NCI-H1048 (cell line): ENCODE measurements at places on chromosomes 3 and 15.

GRCh38 chr3:53577506-53577905 lies 83.1 kb downstream of the CACNA1D start:
- DNase-seq: no peak

DNA sequence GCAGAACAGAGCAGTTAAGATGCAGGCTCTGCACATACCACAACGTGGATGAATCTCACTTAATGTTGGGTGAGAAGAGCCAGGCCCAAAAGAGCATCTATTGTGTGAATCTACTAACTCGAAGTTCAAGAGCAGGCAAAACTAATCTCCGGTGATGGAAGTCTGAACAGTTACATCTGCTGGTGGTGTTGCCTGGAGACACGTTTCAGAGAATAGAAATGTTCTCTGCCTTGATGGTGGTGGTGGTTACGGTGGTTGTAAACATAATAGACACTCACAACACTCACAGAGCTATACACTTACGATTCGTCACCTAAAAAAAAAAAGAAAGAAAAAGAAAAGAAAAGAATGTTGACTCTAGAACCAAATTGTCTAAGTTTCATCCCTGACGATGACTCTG lies 86.8 kb downstream of the LIPC start:
- DNase-seq: no peak

DNA sequence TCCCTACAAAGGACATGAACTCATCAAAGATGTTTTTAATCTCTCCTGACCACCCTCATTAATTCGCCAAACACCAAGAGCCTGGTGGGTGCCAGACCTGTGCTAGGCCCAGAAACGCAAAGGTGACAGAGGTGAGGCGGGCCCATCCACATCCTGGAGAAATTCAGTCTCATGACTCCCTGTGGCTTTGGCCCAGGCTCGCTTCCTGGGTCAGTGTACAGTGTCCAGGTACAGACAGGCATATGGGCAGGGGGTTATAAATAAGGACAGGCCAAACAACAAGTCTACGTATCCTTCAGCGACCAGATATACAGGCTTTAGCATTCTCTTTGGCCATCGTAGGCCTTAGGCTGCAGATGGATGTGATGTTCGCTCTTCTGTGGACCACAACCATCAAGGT lies 945 bp upstream of the PLA2G4F start:
- DNase-seq: no peak

DNA sequence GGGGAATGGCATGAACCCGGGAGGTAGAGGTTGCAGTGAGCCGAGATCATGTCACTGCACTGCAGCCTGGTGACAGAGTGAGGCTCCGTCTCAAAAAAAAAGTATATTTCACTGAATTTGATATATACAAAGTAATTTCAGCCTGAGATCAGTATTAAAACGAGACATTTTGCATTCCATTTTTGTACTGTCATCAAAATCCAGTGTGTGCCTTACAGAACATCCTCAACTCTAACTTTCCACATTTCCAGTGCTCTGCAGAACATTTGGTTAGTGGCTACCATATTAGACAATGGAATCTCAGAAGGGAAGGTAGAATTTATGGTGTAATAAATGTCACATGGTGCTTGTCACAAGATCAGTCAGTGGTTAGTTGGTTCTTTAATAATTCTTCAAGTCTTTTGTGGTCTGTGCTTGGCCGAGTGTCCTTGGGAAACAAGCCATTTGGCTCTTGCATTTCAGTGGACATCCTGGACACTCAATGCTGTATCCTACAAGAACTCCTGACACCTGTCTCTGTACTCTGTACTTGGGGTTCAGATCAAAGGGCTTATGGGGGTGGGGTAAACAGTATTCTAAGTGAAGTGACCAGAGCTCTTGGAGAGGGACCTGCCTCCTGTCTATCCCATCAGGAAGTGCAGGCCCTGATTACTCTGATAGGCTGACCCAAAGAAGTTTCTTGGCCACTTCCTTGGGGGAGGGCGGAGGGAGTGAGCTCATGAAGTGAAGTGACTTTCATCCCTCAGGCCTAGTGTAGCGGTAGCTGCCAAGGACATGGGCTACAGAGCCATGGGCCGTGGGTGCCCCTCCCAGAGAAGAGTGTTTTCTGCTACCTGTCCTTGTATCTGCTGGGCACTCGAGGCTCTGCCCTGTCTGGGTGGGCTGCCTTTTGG lies 3.7 kb downstream of the ACVR2B start:
- no peak for DNase-seq

GRCh38 chr3:49166752-49167556 lies 823 bp upstream of the CCDC71 start:
- no peak for DNase-seq

DNA sequence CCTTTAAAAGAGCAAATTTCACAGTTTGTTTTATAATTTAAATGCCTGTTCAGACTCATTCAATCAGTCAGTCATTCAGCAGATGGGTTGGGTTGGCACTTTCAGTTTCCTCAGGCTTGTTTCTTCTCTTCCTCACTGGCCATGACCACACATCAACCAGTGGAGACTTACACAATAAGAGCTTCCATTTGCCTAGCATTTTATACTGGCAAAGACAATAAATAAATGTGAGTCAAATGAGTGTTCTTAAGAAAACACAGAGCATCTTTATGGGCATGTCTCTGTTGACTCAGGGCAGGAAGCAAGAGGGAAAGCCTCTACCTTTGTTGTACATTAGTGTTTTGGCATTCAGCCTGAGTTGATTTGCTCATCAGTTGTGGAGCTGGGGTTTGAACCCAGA lies 122.6 kb downstream of the EPHB1 start:
- no peak for DNase-seq

DNA sequence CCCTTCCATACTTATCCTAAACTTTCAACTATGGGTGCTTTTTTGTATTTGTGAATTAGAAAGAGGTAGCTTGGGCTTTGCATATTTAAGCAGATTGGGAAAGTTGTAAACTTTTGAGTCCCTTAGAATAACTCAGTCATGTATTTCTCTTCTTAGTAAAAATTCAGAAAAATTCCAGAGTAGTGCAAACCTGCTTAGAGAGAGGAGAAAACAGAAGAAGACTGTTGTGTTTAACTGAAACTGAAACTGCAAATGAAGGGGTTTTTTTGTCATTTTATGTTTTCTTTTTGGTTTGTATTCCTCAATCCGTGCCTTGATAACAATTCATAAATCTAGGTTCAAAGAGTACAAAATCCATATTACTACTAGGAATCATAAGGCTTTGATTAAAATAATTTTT lies 31.3 kb downstream of the CD200 start:
- DNase-seq: no peak

DNA sequence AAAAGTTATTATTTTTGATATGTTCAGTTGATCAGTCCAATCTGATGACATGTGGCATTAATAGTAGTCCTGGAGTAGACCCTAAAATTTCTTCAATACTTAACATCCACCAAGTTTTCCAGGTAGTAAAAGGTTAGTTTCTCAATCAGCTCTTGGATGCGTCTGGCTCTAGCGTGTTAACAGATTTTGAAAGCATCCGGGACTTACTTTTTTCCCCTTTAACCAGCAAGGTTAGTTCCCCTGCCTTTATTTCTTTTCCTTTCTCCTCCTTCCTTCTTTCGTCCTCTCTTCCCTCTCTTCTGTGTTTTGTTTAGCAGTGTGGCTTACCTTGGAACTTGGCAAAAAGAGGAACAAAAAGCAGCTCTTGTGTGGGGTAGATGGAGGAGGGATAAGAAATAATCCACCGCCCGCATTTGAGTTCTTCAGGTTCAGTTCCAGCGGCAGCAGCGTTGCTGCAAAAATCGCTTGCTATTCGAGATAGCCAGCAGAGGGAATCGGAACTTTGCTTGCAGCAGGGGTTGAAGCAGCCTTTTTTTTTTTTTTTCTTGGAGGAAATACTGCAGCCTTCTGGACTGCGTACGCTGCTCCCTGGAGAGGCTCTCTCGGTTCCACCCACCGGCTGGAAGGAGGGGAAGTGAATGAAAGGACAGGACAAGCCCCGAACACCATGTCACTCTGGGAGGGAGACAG lies at the start of gene RBMS3:
TSS of gene RBMS3 (plus strand) at position 668 of the 690 bp plus-strand sequence.
- no peak for DNase-seq

DNA sequence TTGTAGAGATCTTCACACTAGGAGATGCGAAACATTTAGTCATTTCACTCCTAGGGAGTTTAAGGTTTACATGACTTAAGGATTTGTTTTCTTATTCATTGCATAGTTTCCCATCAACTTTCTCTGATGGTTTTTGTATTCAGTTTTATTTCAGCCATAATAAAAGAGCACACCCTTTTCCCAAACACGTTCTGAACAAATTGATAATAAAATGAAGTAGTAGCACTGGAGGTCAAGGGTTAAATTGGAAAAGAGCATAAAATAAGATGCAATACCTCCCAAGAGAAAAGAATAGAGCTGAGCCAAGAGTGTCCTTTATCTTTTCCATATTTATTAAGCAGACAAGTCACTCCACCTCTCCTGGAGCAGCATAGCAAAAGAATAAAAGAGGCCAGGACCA lies 104.9 kb downstream of the SYNPR start:
- no peak for DNase-seq
